Erythroblast (primary cell): ENCODE measurements at places on chromosomes 3 and 15.
A peak's percentile ranks its signal among the peaks of the same experiment; 100 is the strongest.

- no peak for DNase-seq
Measured at GRCh38 chr3:105752791-105753415, 115.9 kb downstream of the CBLB start.

DNA sequence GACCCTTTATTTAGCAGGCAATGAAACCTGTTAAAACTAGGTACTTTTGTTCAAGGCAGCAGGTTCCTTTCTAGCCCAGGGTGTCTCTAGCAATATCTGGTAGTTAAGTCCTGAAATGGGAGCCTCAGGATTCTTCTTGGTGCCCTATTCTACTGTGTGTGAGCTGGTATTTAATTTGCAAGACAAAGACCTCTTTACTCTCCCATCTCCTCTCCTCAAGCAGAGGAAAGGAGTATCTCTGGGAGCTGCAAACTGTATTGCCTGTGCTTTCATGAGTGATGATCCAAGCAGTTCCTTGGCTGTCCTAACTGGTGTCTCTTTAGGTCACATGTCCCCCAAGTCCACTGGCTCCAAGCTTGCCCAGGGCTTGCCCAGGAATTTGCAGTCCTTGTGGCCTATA is 188.2 kb downstream of the SI start:
- DNase-seq, result no peak

- peak; percentile 42 for DNase-seq
Measured at GRCh38 chr15:97234851-97235610, 725.5 kb upstream of the ARRDC4 start.

- no peak for DNase-seq
Measured at GRCh38 chr15:72302955-72303354, 17.0 kb downstream of the CELF6 start.

GRCh38 chr3:158458464-158458863 is 112.5 kb upstream of the MLF1 start:
- DNase-seq, result no peak

DNA sequence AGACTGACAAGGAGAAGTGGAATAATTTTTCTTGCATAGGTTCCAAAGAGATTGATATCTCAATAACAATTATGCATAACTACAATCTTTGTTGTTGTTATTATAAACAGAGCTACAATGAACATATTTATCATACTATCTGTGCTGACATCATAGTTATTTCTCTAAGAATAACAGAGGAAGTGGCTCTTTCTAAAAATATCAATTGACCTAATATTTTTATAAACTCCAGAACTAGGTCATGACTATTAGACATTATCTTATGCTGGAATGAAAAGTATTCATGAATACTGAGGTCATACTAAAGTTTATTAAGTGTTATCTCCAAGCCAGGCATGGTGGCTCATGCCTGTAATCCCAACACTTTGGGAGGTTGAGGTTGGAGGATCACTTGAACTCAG is 114.1 kb downstream of the DCLK3 start:
- no peak for DNase-seq

DNA sequence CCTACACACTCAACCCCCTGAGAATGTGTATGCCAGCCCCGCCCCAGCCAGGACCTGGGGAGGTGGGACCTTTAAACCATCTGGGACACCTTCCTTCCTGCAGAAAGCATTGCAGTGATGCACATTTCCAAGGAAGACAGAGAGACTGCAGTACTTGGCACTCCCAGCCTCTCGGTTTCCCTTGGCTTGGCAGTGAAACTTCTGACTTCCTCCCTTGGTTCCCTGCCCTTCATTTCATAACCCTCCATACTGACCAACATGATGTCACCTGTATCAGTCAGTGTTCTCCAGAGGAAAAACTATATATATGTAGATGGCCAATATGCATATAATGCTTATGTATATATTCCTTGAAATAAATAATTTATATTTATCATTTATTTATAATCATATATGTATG is 103.2 kb downstream of the SST start:
- no peak for DNase-seq

GRCh38 chr15:83320844-83321243 is 36.4 kb upstream of the BNC1 start:
- no peak for DNase-seq

GRCh38 chr3:155960060-155960459 is 89.6 kb downstream of the GMPS start:
- DNase-seq, result no peak
